ENCODE measurements at places on chromosomes 2 and 18.
A peak's percentile ranks its signal among the peaks of the same experiment; 100 is the strongest.

DNA sequence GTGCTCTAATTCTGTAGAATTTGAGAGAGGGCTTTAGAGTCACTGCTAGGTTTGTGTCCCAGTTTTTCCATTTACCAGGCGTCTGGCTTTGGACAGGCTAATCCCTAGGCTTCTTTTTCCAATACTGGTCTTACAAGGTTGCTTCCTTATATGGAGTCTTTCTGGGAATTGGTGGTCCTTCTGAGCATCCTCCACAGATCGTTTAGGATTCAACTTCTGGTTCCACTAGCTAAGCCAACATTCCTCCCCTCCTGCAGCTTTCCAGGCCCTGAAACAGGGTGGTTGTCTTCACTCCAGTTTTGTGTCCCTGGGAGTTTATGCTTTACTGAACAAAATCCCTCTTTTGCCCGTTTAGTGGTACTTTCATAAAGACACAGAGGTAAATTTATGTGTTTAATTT, 170.6 kb downstream of the CERS6 start:
- no peak for DNase-seq

GRCh38 chr2:151040039-151040438, 221.6 kb downstream of the RBM43 start:
- DNase-seq, result no peak

DNA sequence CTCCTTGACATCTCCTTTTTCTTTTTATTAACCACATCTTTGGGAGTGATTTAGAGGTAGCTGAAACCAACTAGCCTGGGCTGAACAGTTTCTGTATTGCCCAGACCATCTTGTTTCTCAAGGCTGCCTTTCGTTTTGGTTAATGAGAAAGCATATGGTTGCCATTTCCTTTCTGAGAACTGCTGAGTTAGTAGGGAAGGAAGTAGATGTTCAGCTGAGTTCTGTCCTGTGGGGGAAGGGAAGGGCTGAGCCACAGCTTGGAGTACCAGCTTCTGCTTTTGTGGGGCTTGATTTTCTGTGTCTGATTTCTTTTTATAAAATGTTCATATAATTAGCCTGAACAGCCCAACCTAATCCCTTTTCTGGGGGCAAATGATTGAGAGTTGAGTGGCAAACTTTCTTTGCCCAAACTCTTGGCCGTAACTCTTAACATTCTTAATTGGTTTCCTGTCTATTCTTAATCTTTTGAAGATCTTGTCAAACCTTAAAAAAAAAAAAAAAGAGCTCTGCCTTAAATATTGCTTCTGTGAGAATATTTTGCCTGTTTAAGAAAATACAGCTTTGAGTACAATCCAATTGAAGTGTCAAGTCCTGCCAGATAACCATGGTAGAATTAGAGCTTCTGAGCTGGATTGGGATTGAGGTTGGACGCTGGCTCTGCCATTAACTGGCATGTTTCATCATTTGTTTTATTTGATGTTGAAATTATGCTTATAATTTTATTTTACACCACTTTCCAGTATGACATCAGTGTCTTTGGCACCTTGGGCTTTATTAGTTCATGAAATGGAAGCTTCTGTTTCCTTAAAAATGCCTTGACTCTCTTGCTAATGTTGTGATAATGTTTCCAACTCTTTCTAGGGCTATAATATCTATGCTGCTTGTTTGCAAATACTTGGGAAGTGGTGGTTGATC, 1.9 kb upstream of the NABP1 start:
- DNase-seq, result no peak

- DNase-seq, result no peak
These were observed 2137.3 kb upstream of the CELF4 start for GRCh38 chr18:39702888-39703287.

GRCh38 chr2:55530539-55531081, 11.1 kb downstream of the CFAP36 start:
- DNase-seq, result no peak

DNA sequence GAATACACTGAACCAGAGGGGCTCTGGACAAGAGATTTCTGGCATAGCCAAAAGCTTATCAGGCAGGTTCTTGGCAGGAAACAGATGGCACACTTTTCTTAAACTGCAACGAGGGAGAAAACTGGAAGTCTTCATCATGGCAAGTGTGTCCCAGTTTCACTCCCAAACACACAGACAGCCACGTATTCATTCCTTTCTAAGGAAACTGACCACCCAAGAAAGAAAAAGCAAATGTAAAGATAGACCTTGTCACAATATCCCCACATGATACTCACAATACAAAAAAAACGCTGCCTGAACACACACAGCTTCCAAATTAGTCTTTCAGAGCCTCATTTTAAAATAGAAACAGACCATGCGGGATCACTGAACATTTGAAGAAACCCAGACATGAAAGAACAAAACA, 40.6 kb upstream of the RTTN start:
- no peak for DNase-seq

DNA sequence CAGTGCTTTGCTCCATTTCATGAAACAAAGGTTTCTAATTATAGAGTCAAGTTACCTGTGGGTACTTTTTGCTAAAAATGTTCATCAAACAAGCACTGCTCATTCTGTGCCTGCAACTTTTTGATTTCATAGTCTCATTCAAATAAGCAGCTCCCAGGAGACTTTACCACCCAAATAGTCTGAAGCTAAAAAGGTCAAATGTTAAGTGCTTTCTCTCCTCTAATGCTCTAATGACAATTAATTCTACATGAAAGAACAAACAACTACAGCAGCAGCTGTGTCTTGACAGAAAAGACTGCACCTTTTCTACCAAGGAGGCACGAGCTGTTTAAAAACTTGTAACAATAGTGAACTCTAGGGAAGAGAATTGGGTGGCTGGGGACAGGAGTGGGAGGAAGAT, 65.3 kb downstream of the CCDC93 start:
- peak; percentile 26 for DNase-seq

DNA sequence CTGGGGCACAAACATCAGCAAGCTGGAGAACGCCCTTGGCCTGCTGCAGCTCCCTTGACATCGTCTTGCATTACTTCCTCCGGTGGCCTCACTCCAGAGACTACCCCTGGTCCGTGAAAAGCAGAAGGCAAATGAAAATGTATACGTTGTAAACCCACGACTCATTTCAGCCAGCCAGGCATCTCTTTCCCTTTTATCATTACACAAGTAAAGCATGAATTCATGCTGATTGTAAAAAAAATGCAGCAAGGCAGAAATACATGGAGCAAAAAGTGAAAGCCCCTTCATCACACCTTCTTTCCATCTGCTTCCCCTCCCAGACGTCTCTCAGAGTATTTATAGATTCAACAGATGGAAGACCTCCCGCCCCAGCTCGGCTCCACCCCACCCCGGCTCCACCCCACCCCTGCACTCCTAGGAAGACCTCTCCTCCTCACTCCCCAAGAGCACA, 41.6 kb upstream of the RALBP1 start:
- DNase-seq, result no peak

DNA sequence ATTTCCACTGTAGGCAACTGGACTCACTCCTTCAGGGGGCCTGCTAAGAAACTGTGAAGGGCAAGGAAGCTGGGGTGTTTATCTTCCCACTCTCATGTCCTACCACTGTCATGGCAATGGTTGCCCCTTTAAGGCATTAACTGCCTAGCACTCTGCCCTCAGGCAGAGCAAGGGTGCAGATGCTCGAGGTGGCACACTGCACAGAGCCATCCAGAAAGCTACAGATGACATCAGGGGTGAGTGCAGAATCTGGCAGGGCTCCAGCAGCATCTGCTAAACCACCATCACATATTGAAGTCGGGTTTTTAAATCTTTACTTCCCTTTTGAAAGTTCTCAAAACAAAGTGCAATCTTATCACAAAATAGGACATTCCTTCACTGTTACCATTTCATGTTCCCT, 75.4 kb downstream of the RAPGEF4 start:
- DNase-seq, result no peak

DNA sequence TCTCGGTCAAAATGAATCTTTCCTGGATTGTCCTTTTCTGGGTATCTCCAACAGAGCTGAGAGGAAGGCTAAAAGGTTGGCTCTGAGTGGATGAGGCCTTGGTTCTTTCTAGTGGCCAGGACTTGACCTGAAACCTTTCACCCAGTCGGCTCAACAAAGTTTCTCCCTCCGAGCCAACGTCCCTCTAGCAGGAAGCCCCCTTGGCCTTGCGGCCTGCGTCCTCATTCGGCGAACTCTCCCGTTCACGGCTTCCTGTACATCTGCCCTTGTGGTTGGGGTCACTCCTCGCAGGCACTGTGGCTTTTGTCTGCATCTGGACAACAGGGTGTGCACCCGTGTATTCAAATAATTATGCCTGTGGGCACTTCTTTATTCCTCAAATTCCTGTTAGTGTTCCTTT, 9.4 kb upstream of the SIX3 start:
- no peak for DNase-seq

DNA sequence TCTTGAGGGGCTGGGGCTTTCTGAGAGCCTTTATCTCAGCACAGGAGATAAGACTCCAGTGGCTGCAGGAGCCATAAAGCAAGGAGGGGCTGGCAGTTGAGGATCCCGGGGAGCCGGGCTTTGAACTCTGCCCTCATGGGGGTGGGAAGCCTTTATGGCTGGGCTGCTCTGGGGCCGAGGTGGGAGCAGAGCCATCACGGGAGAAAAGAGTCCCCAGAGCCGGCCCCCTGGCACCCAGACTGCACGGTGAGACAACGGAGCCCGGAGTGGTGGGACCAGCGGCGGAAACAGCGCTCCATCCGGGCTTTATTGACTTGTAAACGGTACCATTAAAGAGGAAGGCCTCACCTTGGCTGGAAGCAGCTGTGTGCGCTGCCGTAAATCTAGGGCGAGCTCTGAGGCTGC, 162.6 kb downstream of the MYCN start:
- DNase-seq, result no peak

- DNase-seq, result no peak
These were observed 271.6 kb downstream of the TDRD15 start for GRCh38 chr2:21395366-21395765.

DNA sequence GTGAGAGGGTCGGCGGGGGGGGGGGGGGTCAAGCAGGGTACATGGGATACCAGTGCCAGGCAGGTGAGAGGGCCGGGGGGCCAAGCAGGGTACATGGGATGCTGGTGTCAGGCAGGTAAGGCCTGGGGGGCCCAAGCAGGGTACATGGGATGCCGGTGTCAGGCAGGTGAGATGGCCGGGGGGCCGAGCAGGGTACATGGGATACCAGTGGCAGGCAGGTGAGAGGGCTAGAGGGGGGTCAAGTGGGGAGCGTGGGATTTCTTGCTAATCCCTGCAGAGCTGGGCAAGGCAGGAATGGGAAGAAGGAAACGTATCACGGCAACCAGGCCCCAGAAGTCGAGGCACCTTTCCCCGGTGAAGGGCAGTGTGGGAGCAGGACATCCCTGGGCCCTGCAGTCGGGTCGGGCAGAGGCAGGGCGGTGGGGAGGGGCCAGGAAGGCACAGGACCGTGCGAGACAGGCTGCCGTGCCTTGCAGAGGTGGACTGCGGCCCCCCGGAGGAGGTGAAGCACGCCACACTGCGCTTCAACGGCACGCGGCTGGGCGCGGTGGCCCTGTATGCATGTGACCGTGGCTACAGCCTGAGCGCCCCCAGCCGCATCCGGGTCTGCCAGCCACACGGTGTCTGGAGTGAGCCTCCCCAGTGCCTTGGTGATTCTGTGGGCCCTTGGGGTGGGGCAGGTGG, 49.3 kb downstream of the MTERF4 start:
- DNase-seq, result no peak

- peak; percentile 58 for DNase-seq
These were observed at the start of gene MYO5B for GRCh38 chr18:50194631-50195532. MYO5B (minus strand) TSS chr18:50195147; CDS start chr18:50194793, 354 bp downstream.

DNA sequence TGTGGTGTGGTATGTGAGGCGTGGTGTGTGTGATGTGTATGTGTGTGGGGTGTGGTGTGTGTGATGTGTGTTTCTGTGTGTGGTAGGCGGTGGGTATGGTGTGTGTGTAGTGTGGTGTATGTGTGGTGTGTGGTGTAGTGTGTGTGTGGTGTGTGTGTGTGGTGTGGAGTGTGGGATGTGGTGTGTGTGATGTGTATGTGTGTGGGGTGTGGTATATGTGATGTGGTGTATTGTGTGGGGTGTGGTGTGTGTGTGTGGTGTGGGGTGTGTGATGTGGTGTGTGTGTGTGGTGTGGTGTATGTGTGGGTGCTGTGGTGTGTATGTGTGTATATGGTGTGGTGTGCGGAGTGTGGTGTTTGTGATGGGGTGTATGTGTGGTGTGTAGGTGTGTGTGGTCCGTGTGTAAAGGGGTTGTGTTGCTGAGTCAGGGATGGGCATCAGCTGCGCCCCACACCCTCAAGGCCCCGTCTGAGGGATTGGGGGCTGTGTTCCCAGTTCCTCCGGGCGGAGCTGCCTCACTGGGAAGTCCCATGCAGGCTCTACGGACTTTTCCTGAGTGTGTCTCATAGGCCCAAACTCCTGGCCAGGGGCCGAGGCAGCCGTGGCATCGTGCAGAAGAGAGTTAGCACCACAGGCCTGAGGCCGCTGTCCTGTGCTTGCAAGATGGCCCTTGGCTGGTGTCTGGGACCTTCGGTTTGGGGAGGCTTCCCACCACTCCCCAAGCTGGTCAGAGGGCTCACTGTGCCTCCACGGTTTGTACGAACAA, 18.2 kb upstream of the ARL4C start:
- DNase-seq, result no peak

GRCh38 chr18:65936678-65937077, 185.9 kb downstream of the CDH7 start:
- DNase-seq, result no peak

DNA sequence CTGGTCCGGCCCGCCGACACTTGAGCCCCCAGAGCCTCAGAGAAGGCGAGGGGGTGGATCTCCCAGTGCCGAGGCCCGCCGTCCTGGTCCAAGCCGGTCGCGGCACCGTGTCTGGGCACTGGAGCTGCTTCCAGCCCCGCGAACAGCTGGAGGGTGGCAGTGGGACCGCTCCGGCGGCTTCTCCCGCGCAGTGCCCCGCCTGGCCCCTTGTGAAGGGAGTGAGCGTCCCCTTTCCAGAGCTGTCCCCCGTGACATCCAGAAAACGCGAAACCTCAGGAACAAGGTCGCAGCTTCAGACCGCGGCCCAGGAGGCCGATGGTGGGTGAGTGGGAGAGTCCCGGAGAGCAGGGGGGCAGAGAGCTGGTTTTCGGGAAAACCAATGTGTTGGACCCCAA, 579 bp upstream of the EMX1 start:
- DNase-seq, result no peak

- peak; percentile 52 for DNase-seq
These were observed 318.7 kb upstream of the NCKAP5 start for GRCh38 chr2:133886735-133887675.

DNA sequence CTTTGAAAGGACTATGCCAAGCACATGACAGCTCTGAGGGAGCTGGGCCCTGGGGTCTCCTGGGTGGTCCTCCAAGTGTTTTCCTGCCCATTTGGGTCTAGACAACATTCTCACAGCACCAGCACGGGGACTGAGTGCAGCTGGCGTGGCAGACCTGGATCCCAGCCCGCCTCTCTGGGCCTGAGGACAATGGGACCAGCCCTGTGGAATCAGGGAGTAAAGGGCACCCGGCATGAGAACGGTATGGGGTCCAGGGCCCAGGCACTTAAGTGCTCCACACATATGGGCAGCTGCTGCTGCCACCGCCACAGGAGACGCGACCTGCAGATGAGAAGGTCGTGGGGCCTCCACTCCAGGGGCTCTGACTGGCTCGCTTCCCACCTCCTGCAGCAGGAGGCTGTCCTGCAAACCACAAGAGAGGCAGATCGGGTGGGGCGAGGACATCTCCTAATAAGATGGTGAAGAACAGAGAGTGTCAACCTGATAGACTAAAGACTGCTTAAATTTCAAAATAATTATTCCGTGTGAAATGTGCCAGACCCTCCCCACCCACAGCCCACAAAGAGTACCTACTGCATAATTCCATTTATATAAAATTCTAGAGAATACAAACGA, 46.3 kb downstream of the FAM178B start:
- DNase-seq, result no peak
